ENCODE measurements at places on chromosomes 16 and 17.

GRCh38 chr16:51807551-51807950 lies 656.5 kb upstream of the SALL1 start:
- no peak for DNase-seq

DNA sequence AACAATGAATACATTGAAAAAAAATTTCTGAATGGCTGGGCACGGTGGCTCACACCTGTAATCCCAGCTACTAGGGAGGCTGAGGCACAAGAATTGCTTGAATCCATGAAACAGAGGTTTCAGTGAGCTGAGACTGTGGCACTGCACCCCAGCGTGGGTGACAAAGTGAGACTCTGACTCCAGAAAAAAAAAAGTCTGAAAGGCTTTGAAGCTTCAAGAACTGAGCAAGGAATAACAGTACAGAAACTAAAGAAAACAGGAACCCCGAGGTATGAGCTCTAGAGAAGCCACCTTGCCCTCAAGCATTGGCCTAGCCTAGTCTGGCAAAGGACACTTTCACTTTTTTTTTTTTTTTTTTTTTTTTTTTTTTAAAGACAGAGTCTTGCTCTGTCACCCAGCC lies 45.0 kb downstream of the TEX2 start:
- no peak for DNase-seq

GRCh38 chr17:76538281-76538931 lies 897 bp upstream of the CYGB start:
- no peak for DNase-seq

- no peak for DNase-seq
Measured at GRCh38 chr16:89422527-89422904, 67.8 kb downstream of the ANKRD11 start.

DNA sequence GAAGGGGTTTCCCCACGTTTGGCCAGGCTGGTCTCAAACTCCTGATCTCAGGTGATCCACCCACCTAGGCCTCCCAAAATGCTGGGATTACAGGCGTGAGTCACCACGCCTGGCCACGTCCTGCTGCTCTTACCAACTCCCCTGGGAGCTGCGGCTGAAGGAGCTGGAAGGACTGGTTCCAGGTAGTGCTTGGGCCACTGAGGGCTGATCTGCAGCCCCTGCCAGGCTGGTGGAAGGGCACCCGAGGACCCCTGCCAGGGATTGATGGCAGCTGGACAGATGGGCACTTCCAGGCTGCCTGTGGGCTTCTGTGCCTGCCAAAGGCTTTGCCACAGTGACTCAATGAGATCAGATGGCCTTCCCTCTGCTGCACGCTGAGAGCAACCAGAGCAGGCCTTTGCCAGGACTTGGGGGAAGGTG lies 2.3 kb downstream of the OXLD1 start:
- DNase-seq, result no peak

DNA sequence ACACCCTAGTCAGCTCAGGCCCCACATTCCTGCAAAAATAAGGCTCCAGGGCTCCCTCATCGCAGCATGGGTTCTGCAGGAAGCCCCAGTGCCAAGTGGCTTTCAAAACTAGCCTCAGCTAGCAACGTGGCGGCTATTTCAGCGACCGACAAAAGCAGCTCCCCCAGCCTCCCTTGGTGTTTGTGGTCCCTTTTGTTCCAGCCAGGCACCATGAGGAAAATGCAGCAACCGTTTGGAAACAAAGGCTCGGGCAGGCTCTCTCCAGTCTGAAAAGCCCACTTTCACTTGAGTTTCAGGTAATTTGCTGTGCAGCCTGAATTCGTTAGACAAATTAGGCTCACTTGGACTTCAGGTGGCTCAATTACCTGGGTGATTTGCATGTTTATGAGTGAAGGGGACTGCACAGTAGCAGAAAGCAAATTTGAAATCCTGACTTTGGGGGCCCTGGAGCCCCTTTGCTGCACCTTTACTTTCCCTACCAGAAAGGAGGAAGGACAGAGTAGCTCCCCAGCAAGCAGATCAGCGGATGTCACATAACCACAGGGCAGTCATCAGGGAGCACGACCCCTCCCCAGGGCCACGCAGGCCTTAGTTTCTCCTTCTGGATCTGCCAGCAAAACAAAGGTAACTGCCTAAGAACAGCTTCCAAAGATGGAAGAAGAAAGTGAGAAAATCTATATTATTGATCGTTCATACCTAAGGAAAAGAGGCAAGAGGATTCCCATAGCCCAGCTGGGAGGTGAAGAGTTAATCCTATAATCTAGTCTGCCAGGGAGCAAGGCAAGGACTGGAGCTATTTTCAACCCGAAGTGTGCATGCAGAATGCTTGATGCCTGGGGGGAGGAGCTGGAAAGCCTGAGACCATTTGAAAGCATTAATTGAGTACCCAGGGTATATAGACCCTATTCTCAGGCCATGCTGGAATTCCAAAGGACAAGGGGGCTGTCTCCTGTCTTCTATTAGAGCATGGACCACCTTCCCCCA lies 143.1 kb upstream of the SDK2 start:
- no peak for DNase-seq

- no peak for DNase-seq
Measured at GRCh38 chr16:55698331-55698730, 42.5 kb downstream of the SLC6A2 start.

- no peak for DNase-seq
Measured at GRCh38 chr17:78053777-78054468, 74.6 kb downstream of the TMC6 start.

GRCh38 chr17:73733517-73733916 lies 89.3 kb upstream of the SDK2 start:
- no peak for DNase-seq

DNA sequence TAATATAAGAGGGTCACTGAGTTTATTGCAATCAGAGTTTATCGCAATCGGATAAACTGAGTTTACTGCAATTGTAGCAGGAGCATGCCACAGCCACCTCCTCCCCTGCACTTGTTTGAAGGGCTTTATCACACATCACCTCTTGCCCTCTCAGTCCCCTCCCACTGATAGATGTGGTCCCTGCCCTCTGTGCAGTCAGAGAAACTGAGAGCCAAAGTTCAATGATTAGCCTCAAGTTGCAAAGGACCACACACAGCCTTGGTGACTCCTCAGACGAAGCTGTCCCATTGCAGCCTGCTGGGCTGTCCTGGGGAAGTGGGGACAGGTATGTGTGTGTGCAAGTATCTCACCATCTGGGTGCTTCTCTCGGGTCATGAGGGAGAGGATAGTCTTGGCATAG lies 13.6 kb downstream of the ACLY start:
- no peak for DNase-seq

GRCh38 chr17:36856903-36857381 lies 80.3 kb upstream of the LHX1 start:
- DNase-seq, result no peak

DNA sequence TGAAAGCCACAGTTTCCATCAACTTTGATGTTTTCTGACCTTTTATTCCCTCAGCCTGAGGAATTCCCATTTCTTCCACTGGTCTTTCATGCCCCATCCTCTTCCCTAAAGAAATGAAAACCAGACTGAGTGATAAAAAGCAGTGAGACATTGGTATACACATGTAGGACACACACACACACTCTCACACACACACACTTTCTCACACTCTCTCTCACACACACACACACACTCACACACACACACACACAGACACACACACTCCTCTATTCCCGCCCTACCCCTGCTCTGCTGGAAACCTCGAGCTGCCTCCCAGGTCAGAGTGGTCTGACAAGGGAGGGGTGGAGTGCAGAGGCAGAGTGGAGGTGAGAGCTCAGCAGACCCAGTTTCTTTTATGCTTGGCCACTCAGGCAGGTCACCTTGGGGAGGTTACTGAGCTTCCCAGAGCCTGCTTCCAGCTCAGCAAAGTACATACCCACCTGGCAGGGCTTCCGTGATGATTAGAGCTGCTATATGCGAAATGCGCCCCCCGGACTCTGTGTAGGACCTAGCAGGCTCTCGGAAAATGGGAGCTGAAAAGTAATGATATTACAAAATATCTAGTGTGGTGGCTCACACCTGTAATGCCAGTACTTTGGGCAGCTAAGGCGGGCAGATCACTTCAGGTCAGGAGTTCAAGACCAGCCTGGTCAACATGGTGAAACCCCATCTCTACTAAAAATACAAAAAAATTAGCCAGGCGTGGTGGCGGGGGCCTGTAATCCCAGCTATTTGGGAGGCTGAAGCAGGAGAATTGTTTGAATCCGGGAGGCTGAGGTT lies 30.7 kb downstream of the CCR7 start:
- no peak for DNase-seq

DNA sequence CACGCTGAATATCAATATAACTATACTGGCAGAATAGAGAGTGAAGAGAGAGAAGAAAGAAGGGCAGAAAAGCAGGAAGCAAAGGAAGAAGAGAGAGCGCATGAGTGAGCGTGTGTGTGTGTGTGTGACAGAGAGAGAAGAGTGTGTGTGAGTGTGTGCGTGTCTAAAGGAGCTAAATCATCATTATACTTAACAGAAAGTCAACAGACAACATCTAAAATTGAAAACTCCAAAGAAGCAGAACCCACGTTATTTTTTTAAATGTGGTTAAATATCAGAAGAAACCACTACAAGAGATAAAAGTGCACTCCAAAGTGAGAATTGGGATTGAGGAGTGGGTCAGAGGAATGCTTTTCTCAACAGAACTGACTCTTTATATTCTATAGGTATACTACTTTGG lies 77.2 kb downstream of the BRIP1 start:
- no peak for DNase-seq

DNA sequence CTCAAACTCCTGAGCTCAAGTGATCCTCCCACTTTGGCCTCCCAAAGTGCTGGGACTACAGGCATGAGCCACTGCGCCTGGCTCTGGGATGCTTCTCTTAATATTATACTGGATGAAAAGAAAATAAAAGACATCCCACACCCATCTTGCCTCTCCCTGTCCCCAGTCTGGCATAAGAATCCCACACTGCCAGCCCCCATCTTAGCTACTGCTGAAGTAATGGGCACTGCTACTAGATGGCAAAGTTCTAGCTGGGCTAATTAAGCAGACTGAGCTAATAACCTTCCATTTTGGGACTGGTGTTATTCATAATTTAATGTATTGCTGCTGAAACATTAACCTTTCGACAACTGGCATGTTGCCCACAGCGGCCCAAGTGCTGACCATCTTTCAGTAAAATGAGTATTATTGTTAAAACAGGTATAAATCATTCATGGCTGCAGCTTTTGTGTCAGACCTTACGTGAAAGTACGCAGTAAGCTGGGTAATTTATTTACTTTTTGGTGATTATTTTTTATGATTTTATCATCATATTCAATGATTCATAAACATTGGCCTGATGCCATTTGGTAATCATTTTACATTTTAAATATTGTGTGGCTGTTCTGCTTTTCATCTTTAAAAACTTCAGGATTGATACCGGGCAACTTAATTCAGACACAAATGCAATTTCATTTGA lies 47.4 kb upstream of the ZFHX3 start:
- DNase-seq, result no peak

GRCh38 chr16:20614186-20615141 lies 38.3 kb upstream of the ACSM2B start:
- DNase-seq, result no peak

GRCh38 chr16:64469906-64470702 lies 651.8 kb downstream of the CDH11 start:
- DNase-seq, result no peak

GRCh38 chr17:45060382-45060796 lies 728 bp upstream of the NMT1 start:
- no peak for DNase-seq

DNA sequence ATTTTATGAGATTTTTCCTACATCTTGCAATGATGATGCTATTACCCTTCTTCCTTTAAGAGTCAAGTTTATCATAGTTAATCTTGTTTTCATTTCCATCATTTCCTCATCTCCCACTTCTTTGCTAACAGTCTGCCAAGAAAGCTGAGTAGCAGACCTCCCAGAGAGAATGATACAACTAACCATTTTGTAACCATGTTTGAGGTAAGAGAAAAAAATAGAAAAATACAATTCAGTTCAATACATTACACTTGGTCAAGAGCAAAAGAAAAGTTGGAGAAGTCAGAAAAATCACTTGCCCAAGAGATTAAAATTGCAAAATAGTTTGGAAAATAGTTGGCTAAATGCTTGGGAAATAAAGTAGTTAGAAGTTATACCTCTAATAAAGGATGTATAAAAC lies 154.4 kb downstream of the ABCA8 start:
- DNase-seq, result no peak

DNA sequence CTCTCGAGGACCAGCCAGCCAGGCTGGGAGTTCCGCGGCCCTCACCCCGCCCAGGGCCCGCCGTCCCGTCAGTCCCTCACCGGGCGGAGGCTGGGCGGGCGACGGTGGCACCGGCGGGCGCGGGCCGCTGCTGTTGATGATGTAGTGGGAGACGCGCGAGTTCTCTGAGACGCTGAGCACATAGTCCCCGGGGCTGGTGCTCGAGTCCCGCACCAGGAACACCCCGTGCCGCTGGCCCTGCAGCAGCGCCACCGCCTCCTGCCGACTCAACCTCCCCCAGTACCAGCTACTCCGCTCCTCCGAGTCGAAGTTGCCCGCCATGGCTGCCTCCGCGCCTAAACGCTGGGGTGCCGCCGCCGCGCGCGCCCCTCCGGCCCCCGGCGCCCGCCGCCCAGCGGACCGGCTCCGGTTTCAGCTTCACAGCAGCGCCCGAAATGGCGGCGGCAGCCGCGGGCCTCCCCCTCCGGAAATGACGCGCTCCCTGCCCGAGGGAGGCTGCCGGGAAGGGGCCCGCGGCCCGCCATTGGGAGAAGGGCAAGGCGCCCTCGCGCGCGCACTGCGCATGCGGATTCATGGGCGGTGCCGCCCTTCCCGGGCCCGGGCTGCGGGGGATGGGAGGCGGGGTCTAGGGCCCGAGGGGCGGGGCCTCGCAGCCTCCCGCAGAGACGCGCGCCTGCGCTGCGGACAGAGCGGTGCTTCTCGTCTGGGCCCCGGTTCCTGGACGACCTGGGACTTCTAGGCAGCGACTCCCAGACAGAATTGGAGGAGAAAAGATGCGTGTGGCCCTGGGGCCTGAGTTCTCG lies at the start of gene CRK:
TSS of gene CRK (minus strand) at position 436 of the 803 bp plus-strand sequence. CDS start at position 321, 115 bp downstream.
- peak; percentile 97 for DNase-seq

GRCh38 chr16:89350701-89351380 lies 133.3 kb downstream of the ZNF778 start:
- DNase-seq, result no peak

GRCh38 chr16:89934611-89935553 lies 11.7 kb downstream of the TUBB3 start:
- no peak for DNase-seq

GRCh38 chr17:8223356-8224126 lies 13.2 kb upstream of the AURKB start:
- DNase-seq, result peak; percentile 50

GRCh38 chr16:67022531-67023214 lies 6.3 kb upstream of the CBFB start:
- DNase-seq, result no peak

DNA sequence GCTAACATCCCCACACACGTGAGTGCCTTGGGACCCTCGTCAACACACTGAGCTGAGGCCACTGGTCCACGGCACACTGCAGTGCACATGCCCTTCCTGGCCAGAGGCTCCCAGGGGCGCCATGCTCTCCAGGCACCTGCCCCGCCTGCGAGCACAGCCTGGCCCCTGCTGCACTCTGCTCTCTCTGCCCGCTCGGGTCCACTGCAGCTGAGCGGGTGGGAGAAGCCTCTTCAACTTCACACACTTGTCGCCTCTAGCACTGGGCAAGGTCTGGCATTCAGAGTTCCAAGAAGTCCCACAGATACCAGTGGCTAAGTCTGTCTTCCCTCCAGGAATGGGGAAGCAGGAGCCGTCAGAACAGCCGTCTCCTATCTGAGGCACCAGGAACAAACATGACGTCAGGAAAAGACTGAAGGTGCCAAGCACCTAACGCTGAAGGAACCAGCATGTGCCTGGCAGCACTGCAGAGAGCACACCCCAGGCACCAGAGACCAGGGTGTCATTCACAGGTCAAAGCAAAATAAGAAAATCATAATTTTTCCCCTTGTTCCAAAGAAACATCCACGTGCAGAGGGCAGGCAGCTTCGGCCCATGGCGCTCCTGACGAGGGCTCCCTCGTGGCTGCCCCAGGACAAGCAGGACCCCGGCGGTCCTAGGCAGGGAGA lies 82.9 kb downstream of the ZNF778 start:
- DNase-seq, result no peak

All from activated T-helper 2 cell treated with anti-CD3 and anti-CD28 coated beads, Interferon-gamma antibody, Interleukin-2, Interleukin-4, amounts not matched to agents 10 μg/mL and 5 μg/mL and 100 μg/mL, durations not matched to agents 14 hours and 24 hours and 36 hours (primary cell).